ENCODE measurements at places on chromosomes 5 and 9.

DNA sequence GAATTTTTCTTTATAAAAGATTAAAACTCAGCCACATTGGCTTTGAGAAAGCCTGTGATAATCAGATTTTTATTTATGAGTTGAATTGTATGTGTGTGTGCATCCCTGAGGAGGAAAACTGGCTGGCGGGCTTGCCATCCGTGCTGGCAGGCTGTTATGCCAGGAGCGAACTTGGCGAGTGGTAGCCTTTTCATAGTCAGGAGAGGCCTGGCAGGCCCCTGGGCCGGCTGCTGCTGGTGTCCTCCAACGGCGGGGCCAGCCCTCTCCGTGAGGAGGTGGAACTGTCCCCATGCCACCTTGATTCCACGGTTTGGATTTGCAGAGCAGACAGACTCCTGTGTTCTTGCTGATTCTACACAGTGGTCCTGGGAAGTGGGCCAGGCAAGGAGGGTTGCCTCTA is 43.3 kb downstream of the ZNF618 start:
- no peak for DNase-seq

GRCh38 chr9:15873573-15874177 is 320.8 kb downstream of the CCDC171 start:
- peak; percentile 25 for DNase-seq

GRCh38 chr5:45696206-45696836 is at the start of gene HCN1:
Gene HCN1, minus strand, starts transcription at chr5:45696380.
- DNase-seq: peak; percentile 65

DNA sequence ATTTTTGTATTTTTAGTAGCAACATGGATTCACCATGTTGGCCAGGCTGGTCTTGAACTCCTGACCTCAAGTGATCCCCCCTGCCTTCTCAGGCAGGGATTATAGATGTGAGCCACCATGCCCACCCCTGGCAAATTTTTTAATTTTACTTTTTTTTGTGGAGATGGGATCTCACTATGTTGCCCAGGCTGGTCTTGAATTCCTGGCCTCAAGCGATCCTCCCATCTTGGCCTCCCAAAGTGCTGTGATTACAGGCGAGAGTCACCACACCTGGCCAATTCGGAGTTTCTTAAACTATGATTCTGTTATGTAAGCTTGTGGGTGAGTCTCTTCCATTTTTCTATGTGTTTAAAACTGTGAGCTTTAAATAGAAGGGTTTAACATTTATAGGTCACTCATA is 27.6 kb downstream of the PCBD2 start:
- no peak for DNase-seq

GRCh38 chr5:5150667-5151066 is 10.5 kb downstream of the ADAMTS16 start:
- no peak for DNase-seq

- no peak for DNase-seq
These were observed 40.4 kb downstream of the SLC12A2 start for GRCh38 chr5:128123936-128124335.

DNA sequence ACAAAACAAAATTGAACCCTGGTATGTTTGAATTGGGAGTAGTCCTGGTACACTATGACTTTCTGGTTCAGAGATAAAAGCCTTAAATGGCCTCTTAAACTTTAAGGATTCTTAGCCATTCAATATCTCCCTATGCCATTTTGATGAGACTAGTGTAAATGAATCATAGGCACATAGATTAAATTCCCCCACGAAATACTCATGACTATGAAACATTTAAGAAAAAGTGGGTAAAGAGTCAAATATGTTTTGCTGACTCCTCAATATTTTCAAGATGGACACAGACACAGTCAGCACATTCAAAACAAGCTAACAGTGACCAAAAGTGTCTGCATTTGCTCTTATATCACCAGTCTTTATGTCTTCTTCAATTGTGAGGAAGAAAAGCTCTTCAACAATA is 278.3 kb downstream of the PDE4D start:
- DNase-seq: no peak

- no peak for DNase-seq
These were observed 37.5 kb downstream of the RBM27 start for GRCh38 chr5:146240951-146241350.
